Nephron progenitor cell (in vitro differentiated cells): ENCODE measurements at places on chromosomes 11 and 22.
A peak's percentile ranks its signal among the peaks of the same experiment; 100 is the strongest.

GRCh38 chr22:50289942-50290630 lies 17.4 kb downstream of the PLXNB2 start:
- no peak for DNase-seq

DNA sequence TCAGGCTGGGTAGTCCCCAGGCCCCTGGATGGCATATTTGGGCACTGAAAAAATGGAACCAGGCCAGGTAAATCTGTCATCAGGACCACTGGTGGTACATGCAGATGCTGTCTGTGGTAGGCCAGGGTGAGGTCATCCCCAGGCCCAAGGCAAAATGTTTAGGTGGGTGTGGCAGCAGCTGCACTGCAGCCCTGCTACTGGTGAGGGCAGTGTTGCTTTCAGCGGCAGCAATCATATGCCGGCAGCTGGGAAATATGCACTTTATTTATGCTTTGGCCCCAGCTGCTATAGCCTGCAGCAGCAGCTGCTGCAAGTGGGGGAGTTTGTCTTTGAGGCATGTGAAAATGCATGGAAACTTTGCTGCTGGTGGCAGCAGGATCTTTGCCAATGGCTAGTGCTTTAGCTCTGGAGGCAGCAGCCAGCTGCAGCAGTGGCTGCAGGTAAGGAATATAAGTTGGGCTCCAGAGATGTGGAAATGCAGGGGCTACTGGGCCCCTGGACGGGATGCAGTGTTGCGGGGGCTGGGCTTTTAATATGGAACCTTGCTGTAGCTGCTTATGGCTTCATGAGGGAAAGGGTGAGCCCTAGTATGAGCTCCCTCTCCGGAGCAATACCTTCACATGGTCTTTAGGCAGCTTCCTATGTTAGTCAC lies 365.7 kb upstream of the CADM1 start:
- peak; percentile 32 for DNase-seq

- no peak for DNase-seq
These were observed 187.8 kb downstream of the MIAT start for GRCh38 chr22:26845021-26845743.

GRCh38 chr11:71304491-71304890 lies 52.1 kb upstream of the SHANK2 start:
- no peak for DNase-seq

- DNase-seq = no peak
These were observed 31.2 kb upstream of the RBMXL2 start for GRCh38 chr11:7057641-7058040.

GRCh38 chr11:128694618-128695481 lies 978 bp downstream of the FLI1 start:
- DNase-seq = peak; percentile 52

GRCh38 chr11:117618982-117619355 lies 178.0 kb downstream of the DSCAML1 start:
- DNase-seq = no peak

DNA sequence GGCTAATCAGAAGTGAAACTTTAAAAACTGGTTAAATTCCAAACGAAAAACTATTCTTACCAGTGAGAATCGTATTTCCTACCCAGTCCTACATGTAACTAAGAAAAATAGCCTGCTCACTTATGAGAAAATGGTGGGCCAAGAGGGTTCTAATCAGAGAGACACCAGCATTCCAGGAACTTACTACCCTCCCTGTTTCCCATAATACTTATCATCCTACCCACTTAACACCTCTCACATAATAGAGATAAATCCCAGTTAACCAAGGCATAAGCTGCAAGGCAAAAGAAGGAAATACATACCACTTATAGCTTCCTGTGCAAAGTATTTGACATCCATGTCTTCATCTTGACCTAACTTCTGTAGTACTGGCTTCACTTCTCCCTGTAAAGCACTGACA lies 24.4 kb downstream of the PPP2R1B start:
- no peak for DNase-seq

DNA sequence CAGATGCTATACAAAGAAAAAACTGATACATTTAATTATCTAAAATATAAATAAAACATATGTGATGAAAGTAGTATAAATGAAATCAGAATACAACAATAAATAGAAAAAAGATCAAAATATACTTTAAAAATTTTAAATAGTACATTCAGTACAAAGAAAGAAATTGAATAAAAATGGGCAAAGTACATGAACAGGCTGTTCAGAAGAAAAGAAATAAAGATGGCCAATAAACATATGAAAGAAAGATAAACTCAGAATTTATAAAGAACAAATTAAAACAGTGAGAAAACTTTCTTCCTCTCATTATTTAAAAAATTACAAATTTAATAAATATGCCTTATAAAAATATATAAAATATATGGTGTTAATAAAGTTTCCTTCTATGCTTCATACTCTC lies 50.5 kb upstream of the AMOTL1 start:
- no peak for DNase-seq

DNA sequence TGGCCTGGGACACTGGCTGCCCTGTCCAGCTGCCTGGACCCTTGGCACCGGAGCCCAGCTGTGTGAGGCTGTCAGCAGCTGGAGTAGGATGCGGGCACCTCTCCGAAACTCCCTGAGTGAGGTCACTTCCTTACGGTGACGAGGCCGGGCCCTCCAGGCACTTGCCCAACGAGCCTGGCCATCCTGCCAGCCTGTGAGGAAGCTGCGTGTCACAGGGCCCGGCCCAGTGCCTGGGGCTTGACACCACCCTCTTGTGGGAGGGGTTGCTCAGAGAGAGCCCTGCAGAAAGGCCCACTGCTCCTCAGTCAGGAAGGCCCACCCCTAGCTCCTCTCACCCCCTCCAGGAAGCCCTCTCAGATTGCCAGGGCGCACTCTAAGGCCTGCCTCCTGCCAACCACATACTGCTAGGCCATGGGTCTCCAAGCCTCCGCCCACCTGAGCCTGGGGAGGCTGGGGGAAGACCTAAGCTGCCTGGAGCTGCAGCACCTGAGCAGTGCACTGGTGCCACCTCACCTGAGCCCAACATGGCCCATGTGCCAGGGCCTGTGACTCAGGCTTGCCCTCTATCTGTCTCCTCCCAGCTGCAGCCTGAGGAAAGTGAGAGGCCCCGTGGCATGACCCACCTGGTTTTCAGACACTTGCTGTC lies 4.3 kb upstream of the PHLDA2 start:
- DNase-seq = no peak

GRCh38 chr11:1167751-1168231 lies 10.0 kb downstream of the MUC5AC start:
- DNase-seq = no peak

- no peak for DNase-seq
These were observed 64.0 kb upstream of the PTPRJ start for GRCh38 chr11:47916361-47916841.

DNA sequence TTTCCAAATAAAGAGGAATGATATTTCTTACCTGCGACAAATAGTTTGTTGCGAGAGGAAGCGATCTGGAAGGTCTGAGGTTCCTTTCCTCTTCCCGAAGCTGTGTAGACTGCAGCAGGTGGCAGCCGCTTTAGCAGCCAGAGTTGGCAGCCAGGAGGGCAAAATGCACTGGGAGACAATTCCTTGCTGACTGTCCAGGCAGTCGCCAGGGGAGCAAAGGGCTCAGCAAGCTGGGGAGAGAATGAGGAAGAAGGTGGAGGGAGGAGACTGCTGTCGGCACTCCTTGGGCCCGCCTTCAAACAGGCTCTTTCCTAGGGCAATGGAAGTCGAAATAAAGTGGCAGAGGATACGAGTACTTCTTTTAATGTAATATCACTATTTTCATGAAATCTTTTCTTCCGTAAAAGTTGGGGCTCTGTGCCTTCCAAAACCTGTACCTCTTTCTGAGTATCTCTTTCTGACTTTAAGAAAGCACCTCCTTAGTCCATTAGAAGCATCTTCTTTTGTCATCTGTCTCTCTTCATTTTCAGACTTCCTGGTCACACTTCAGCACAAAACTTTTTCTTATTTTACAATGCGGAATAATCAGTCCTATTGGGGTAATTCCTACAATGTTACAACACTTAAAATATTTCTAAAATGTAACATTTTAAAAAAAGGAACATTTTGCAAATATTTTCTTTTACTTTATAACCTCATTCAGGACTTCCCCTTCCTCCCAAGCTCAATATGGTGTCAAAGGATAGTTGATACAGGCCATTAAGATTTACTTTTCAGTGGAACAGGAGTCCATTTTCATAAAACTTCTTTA lies at the start of gene IL18:
IL18 (minus strand) TSS at position 220 of the 811 bp plus-strand sequence. CDS start 9,041 bp downstream, outside the sequence.
- peak; percentile 23 for DNase-seq

GRCh38 chr22:17106785-17107546 lies 14.2 kb downstream of the TMEM121B start:
- DNase-seq = no peak
